EL (cell line): ENCODE measurements at places on chromosomes 11 and 22.

DNA sequence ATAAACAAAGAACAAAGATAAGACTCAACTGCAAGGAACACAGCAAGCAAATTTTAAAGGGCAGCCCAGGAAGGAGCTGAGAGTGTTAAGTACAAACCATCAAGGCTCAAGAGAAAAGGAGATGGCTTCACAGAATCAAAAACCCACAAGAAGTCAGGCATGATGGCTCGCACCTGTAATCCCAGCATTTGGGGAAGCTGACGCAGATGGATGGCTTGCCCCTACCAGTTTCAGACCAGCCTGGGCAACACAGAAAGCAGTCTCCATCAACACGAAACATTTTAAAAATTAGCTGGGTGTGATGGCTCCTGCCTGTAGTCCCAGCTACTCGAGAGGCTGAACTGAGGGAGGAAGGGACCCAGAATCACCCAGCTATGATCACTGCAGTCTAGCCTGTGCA lies 32.6 kb downstream of the MAPK1 start:
- no peak for DNase-seq

- no peak for DNase-seq
Observed at GRCh38 chr22:50061824-50062355, 3.8 kb upstream of the TTLL8 start.

- DNase-seq = peak; percentile 25
Observed at GRCh38 chr11:112459001-112459400, 198.3 kb upstream of the PLET1 start.

DNA sequence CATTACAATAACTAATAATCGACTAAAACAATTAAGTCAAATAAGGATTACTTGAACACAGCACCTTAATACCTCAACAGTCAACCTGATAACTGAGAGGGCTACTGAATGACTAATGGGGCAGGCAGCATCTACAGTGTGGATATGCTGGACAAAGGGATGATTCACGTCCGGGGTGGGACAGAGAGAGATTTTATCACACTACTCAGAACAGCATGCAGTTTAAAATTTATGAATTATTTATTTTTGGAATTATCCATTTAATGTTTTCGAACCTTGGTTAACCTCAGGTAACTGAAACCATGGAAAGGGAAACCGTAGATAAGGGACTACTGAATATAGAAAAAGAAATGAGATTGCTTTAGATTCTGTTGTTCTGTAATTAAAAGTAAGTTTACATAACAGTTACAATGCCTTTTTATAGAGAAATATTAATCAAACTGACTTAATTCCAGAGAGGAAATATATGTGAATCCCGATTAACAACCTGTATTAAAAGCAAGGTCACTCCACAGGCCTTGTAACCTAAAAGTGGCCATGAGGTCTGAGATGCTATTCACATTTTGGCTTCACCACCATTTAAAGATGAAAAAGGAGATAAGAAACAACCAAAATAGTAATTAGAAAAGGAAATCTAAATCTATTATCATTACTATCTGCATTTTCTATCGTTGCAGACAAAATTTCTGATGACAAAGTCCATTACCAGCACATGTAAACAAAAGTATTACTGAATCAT lies 119.0 kb upstream of the TP53AIP1 start:
- DNase-seq = peak; percentile 85
